ENCODE measurements at places on chromosomes 2 and 18.

DNA sequence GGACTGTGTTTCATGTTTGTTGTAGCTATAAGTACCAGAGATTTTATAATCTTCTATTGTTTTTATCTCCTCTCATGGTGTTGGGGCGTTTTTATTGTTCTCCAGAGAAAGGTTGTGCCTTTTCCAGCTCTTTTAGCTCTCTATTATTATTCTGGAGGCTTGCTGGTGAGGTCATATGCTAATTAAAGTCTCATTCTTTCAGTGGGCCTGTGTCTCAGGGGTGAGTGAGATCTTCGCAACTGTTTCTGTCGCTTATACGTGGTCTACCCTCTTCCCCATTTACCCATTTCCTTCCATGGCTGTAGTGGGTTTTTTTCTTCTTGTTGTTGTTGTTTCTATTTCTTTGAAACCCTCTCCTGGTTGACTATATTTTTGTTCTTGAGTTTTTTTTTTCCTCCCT is 584.9 kb downstream of the TMEM182 start:
- DNase-seq: no peak

DNA sequence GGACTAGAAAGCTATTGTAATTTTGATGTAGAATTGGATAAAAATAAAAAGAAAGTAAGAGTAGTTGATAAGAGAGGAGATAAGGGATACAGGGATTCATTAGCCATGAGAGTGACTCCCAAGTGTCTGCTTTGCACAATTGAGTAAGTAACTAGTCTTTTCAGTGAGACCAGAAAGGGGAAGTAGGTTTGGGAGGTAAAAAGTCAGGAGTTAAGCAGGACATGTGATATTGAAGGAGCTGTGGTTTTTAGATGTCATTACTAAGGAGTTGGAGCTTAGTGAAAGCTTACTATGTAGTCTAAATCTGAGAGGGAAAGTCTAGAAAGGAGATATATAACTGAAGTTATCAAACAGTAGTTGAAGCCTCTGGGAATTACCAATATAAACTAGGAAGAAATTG is 93.4 kb downstream of the SLC5A7 start:
- DNase-seq: no peak

- no peak for DNase-seq
Observed at GRCh38 chr2:45055162-45055605, 45.9 kb upstream of the SIX2 start.

DNA sequence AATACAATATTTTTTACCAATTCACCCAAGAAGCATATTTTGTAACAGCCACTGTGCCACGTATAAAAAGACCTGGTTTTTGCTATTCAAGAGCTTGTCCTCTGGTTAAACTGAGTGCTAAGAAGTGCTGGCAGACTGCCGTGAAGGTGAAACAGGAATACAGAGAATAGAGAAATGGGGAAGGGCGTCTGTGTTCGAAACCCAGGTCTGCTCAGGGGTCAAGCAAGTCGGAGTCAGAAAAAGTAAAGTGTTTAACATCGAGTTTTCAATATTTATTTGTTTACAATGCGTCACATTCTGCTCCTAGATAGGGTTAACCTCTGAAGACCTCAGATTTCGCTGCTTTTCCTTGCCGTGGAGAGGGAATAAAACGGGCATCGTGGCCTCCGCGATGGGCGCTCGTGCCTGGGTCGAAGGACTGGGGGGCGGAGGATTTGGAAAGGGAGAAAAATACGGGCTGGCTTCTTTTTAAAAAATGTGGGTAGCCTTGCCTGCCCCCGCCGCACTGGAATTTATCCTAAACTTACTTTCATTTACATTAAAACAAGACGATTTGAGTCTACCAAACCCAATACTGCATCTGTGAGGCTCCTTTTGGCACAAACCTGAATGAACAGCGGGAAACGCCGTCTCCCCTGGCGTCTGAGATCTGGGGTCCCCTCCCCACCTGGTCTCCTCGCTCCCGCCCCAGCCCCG is 1.1 kb upstream of the SNTG2 start:
- DNase-seq: no peak

GRCh38 chr2:235492850-235493344 is 946 bp upstream of the AGAP1 start:
- DNase-seq: no peak

- DNase-seq: no peak
Observed at GRCh38 chr2:240511351-240512108, 46.3 kb downstream of the ANKMY1 start.

DNA sequence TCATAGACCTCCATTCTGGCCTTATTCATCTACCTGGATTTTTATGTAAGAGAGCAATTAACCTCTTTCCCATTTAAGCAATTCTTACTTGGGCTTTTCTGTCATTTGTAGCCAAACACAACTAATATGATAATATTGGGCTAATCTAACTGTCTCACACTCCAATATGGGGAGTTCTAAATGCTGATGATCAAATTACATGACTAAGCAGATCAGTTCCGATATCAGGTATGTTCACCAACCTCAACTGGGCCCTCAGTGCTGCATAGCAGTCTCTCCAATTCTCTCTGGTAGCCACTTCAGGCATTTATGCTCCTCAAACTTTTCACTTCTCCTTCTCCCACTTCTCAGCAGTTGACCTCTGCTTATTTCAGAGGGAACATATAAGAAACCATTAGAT is 61.0 kb upstream of the VPS54 start:
- DNase-seq: no peak

- DNase-seq: no peak
Observed at GRCh38 chr2:9158786-9159779, 47.5 kb upstream of the ASAP2 start.

DNA sequence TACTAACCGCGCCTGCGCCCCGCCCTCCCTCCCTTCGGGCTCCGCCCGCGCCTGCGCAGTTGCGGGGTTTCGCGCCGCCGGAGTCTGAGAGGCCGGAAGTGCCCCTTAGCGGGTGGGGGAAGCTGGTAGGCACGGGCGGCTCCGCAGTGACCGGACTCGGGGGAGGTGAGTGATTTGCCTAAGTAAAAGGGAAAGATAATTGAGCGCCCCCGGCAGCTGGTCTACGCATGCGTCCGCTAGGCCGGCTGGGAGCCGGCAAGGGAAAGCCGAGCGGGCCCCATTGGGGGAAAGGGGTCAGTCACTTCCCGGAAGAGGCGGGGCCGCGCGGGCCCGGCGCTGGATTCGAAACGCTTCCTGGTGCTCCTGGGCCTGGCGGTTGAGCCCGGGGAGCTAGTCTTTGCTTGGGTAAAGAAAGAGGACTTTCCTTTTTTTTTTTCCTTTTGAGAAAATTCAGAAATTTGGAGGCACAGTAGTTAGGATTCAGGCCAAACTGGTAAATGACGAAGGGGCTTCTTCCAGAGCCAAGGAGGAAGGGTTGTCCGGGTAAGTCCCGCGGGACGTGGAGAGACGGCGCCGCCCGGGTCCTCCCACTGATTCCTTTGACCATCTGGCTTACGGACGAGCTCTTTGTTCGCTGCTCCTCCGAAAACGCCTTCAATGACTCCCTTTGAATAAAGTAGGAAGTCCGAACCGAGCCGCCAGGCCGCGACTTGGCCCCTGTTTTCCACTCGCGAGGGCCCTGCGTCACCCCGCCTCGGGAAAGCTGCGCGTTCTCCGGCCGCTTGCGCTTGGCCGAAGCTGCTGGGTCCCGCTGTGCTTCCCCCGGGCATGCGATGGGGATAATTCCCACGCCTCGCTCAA is at the start of the genes GEN1 and SMC6:
GEN1 (plus strand) TSS at position 336 of the 861 bp plus-strand sequence. CDS start 5,806 bp downstream, outside the sequence.
SMC6 (minus strand) TSS at position 8 of the 861 bp plus-strand sequence. CDS start 7,864 bp downstream, outside the sequence.
- peak; percentile 86 for DNase-seq

DNA sequence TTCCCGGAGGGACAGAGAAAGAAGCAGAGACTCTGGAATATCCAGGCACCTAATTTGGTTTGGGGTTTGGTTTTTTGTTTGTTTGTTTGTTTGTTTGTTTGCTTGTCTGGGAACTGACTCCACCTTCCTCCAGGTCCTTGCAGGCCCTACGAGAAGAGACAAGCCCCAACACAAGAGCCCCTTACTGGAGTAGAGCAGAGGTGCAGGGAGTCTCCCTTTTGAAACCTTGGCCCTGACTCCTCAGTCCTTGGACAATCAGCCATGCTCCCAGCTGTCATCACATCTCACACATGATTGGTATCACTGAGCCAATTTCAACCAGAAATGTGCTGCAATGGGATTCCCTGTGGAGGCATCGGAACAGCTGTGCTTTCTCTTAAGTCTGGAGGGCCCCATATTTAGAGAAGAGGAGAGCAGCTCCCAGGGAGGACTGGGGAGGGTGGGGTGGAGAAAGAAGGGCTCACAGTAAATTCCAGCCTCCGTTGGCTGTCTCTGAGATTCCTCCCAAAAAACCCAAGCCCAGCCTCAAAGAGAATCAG is 279.9 kb upstream of the NCKAP5 start:
- no peak for DNase-seq

GRCh38 chr2:55672630-55673029 is 21.0 kb downstream of the PNPT1 start:
- DNase-seq: no peak

- DNase-seq: no peak
Observed at GRCh38 chr2:160891353-160891740, 268.9 kb upstream of the TANK start.

GRCh38 chr2:219081701-219082331 is 21.1 kb upstream of the IHH start:
- no peak for DNase-seq

DNA sequence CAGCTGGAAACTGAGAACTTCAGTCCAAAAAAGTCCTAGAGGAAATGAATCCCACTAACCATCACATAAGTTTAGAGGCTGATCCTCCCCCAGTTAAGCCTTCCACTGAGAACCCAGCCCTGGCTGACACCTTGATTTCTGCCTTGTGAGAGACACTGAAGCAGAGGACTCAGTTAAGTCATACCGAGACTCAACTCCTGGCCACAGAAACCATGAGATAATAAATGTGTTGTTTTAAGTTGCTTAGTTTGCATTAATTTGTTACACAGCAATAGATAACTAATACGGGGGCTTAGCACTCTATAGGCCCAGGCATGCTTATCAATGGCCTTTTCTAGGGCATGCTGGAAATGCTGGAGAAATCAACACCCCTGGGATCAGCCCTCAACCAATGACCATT is 3.4 kb upstream of the ADD2 start:
- DNase-seq: no peak

GRCh38 chr18:75131381-75132000 is 77.4 kb downstream of the PTGR3 start:
- no peak for DNase-seq

GRCh38 chr2:137912371-137912770 is 51.9 kb upstream of the HNMT start:
- no peak for DNase-seq

DNA sequence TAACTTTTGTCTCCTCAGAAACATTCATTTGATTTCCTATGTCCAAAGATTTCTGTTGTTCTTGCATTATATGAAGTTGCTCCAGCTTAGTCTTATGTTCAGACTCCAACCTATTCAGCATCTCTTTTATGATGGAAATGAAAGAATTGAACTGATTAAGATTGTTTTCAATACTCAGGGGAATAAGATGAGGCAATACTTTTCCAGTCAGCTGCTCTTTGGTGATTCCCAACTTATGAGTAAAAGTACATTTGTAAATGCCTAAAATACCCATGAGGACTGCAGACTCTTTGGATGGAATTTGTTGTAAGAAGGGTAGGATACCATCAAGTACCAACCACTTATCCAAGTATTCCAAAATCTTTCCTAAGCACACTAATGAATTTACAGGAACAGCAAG is 39.8 kb downstream of the TRAK2 start:
- no peak for DNase-seq
